NCI-H1694 treated with DMSO at 0.1 percent for 48 hours (cell line): ENCODE measurements at places on chromosomes 5 and 9.
A peak's percentile ranks its signal among the peaks of the same experiment; 100 is the strongest.

DNA sequence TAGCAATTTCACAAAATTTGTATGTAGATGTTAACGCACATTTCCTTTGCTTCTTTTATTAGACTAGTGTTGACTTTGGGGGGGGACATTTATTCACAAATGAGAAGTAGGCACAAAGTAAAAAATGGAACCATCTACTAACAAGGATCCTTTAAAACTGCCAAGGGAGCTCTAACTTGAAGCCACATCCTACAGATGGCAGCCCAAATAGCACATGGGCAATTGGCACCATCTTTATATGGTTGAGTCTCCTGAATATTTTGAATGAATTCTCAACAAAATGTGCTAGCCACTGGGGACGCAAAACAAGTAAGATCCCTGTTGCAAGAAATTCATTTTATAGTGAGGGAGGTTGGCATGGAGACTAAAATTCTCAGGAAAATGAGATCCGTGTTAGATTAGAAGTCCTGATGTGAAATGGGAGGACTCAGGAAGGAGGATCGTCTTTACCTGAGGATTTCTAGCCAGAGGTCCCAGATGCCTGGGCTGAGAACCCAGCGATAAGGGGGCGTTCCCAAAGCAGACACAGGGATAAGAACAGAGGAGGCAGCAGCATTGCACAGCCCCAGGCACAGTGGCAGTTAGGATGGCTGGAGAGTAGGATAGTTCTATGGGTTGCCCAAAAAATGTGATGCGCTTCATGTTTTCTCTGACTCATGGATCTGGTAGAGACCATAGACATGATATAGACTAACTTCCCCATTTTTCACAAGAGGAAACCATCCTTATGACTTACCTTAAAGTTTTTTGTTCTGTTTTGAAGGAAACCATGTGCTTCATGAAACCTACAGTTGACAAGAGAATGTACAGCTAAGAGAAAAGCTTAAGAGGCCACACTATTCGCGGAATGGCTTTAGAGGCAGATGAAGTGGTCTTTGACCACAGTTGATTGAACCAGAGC, 37.4 kb downstream of the C9orf152 start:
- no peak for DNase-seq

DNA sequence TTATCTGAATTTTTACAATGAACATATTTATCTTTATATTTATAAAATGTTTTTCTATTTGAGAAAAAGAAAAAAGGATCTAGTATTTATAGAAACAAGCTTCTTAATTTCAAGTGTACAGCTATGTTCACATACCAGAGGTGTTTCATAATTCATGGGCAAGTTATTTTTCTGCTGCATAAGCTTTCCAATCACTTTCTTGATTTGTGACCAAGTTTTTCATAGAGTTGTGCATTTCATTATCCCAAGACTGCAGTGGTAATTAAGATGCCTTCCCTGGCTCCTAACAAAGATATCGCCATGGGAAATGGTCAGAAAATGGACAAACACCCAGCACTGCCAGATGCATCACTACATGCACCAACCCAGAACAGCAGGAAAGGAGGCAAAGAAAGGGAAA, 124.6 kb downstream of the GNAQ start:
- no peak for DNase-seq

DNA sequence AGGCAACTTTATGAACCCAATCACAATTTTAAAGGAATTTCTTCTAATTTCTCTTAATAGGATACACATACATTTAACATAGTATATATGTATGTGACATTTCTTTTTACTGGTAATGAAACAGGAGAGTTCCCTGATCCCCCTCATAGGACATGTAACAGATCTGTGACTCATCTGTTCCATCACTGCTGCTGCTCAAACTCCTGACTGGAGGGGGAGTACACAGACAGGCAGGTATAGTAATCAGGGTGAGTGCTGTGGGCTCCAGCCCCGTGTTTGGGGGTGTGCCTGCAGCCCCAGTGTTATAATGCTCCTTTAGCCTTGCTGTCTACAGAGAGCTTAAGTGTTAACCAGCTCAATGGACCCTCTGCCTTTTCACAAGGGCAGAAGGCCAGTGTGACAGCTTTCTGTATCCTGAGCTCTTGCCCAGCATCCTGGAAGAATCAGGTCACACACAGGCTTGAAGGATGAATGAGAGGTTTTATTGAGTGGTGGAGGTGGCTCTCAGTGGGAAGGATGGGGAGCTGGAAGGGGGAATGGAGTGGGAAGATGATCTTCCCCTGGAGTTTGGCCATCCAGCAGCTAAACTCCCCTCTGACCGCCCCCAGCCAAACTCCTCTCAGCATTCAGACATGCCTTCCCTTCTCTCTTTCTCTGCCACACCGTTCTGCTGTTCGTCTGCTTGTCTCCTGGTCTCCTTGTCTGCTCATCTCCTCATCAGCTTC, 161.3 kb downstream of the ZNF608 start:
- no peak for DNase-seq

GRCh38 chr9:129146441-129146941, 31.6 kb downstream of the IER5L start:
- no peak for DNase-seq

DNA sequence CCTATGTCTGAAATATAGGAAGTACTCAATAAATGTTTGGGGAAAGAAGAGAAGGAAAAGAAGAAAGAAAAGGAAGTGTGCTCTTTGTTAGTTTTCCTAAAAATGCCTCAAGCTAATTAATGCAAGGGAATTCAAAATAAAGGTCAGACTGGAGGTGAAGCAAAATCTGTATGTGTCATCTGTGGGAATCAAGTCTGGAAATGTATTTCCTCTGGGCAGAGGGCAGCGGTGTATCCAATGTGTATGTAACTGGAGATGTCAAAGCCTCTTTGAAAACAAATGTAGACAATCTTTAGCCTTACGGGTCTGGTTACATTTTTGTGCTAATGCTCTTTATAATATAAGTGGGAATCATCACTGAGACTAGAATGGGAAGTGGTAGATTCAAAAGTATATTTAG, 471.4 kb downstream of the MAN2A1 start:
- no peak for DNase-seq

- no peak for DNase-seq
Measured at GRCh38 chr9:123482295-123482968, 126.4 kb downstream of the CRB2 start.

- DNase-seq, result no peak
Measured at GRCh38 chr5:86108825-86109224, 508.9 kb upstream of the COX7C start.

GRCh38 chr5:17511775-17512325, 6.3 kb upstream of the TAF11L3 start:
- no peak for DNase-seq

- DNase-seq, result no peak
Measured at GRCh38 chr5:11390291-11390767, 513.9 kb downstream of the CTNND2 start.

GRCh38 chr9:137514691-137515337, 35.4 kb downstream of the PNPLA7 start:
- DNase-seq, result no peak

DNA sequence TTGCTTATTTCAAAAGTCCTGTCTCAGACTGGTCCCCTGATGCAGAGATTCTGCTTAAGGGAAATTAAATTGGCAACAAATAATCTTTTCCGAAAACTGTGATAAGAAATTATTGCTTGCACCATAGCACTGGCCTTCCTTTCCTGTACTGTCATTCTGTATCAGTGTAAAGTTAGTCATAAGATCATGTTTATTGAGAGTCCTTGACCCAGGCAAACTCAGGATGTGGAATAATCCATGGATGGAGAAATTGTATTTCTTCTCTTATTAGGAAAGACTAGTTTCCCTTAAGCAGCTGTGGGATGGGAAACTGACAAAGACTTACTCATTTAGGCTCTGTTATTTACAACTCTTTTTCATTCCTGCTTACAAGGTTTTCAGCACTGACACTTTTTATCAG, 83.0 kb upstream of the RANBP6 start:
- no peak for DNase-seq

GRCh38 chr5:159096924-159097783, 2.6 kb downstream of the EBF1 start:
- DNase-seq, result no peak

- DNase-seq, result no peak
Measured at GRCh38 chr5:36722900-36723299, 116.5 kb downstream of the SLC1A3 start.

DNA sequence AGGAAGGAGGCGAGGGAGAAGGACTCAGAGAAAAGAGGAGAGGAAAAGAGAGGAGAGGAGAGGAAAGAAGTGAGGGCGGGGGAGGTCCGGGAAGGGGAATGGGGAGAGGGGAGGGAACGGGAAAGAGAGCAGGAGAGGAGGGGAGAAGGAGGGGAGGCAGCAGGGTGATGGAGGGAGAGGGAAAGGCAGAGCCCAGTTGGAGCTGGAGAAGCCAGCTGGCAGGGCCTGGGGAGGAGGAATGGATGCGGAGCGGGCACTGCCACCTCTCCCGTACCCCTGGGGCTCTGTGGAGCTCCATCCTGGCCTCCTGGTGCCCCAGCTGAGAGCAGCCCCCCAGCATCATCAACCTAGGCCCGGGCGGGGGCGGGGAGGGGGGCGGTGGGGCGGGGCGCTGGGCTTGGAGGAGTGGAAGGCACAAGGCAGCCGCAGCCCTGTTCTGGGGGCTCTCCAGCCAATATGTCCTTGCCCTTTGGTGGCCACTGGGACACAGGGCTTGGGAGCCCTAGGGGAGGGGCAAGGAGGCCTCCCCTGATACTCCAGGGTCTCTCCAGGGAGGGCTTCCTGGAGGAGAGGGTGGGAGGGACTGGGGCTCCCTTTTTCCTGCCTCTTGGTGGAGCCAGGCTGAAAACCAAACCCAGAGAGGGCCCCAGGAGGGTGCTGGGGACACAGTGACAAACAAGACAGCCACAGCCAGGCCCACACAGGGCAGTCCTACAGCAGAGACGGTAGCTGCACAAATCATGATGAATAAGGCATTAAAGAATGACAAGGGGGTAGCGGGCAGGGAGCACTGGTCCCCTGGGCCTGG, 123.7 kb downstream of the C9orf50 start:
- DNase-seq, result peak; percentile 83

- DNase-seq, result no peak
Measured at GRCh38 chr9:76086539-76086938, 196.1 kb downstream of the PCSK5 start.

- DNase-seq, result no peak
Measured at GRCh38 chr5:154446195-154447088, 645 bp downstream of the SAP30L start.

GRCh38 chr9:3290231-3290840, 235.5 kb downstream of the RFX3 start:
- no peak for DNase-seq

DNA sequence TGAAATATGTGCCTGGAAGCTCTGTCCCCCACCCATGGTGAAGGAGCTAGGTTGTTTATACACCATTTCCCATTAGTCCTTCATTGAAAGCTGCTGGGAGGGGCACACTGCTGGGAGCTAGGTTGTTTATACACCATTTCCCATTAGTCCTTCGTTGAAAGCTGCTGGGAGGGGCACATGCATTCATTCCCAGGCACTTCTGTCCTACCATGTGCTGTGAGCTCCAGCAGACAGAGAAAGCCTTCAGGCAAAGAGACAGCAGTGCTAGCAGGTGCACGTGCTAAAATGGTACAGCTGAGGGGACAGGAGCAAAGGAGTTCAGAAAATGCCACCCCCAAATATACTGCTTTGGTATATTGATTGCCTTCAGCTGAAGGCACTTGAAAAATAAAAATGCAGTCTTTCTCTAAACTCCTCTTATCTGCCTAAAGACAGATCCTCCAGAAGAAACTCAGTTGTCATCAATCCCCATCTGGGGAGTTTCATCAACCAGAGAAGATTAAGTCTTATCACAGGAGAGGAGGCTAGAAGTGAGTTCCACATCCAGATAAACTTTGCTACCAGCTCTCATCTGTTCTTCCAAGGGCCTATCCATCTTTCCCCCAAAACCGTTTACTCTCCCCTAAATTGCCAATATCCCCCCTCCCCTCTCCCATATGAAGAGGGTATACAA, 27.7 kb upstream of the DAPK1 start:
- no peak for DNase-seq

DNA sequence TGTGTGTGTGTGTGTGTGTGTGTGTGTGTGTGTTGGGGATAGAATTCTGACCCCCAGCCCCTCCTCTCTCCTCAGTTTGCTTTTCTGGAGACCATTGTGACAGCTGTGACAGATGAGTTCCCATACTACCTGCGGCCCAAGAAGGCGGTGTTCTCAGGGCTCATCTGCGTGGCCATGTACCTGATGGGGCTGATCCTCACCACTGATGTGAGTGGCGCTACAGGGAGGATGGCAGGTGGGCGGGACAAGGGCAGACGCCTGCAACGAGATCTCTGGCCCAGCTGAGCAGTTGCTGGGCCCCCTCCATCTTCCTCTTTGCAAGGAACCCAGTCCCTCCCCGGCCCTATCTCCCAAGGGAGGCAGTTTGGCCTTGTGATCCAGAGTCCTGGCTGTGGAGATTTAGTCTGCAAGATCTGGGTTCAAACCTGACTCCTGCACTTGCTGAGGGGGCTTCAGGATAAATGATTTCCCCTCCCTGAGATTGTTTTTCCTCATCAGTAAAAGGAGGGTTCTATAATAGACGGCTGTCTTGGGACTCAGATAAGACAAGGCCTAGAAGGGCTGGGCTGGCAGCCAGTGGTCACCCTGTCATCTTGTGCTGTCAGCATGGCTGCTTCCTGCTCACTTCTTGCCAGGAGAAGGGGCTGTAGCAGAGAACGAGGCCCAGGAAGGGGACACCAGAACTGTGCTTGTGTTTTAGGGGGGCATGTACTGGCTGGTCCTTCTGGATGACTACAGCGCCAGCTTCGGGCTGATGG, 14.1 kb downstream of the SLC6A7 start:
- DNase-seq, result no peak

- no peak for DNase-seq
Measured at GRCh38 chr9:77991191-77991590, 40.4 kb downstream of the GNAQ start.

GRCh38 chr9:134929193-134930158, 11.8 kb upstream of the FCN1 start:
- no peak for DNase-seq

DNA sequence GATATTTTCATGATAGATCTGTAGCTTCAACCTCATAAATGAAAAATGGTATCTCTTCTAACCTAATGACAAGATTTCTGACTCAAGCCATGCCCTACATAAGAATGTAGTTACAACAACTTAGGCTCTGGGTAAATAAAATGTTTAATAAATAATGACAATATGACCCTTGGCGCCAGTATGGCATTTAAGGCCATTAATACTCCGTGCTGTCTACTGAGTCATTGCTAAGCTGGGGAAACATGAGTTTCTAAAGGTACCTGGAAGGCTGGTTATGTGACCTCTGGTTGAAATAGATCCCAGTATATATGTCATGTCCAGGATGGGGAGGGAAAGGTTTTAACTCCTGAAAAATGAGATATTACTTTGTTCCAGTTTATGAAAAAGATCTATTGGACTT, 58.0 kb upstream of the CEMIP2 start:
- DNase-seq, result no peak
